ENCODE measurements at places on chromosomes 6 and 20.
A peak's percentile ranks its signal among the peaks of the same experiment; 100 is the strongest.

- no peak for DNase-seq
These were observed 5.1 kb downstream of the GPX5 start for GRCh38 chr6:28530777-28531176.

DNA sequence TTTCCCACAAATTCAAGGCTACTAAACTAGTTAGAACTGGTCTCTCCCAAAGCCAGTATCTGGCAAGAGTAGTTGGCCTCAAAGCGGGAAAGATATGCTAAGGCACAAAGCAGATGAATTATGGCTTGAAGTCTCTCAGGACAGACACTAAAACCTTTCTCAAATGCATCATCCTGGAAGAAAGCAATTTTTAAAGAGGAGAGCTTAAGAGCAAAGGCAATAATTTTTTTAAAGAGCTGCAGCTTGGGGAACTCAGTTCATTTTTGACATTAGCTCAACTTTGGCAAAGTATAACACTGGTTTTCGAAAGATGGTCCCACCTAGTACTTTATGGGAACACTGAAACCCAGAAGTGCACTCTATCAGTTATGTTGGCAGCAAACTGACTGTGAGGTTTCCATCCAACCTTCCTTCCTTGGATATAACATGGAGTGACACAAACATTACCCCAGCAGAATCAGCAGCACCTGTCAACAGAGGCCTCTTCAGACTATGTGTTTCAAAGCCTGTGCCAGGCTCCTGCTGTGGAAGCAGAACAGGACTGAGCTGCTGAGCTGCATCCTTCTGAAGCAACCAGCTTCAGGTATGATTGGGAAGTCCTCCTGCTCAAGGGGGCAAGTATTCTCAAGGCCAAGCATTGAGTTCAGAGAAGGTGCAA lies 852.3 kb upstream of the HS3ST5 start:
- no peak for DNase-seq

DNA sequence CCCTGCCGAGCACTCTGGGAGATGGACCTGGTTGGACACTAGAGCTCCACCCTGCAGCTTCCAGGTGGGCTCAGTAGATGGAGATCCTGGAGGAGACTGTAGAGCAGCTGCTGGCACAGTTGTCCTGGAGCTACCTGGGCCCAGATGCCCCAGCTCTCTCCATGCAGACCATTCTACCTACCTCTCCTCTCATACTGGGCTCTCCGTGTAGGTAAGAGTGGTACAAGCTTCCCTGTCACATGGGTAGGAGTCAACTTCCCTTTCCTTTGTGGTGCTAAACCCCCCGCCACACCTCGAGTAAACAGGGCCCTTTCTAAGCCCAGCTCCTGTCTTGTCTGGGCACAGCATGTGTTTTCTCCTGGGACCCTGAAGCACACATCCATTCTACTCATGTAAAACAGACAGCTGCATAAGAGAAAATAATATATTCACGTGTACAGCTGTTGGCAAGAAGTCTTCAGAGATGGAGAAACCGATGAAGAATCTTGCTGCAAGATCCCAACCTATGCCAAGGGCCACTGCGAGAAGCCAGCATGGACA lies 108.1 kb upstream of the DUSP22 start:
- no peak for DNase-seq

GRCh38 chr6:116954938-116955337 lies 77.9 kb downstream of the RFX6 start:
- DNase-seq: no peak

- peak; percentile 96 for DNase-seq
These were observed 44.9 kb downstream of the SNAI1 start for GRCh38 chr20:50027611-50028105.

DNA sequence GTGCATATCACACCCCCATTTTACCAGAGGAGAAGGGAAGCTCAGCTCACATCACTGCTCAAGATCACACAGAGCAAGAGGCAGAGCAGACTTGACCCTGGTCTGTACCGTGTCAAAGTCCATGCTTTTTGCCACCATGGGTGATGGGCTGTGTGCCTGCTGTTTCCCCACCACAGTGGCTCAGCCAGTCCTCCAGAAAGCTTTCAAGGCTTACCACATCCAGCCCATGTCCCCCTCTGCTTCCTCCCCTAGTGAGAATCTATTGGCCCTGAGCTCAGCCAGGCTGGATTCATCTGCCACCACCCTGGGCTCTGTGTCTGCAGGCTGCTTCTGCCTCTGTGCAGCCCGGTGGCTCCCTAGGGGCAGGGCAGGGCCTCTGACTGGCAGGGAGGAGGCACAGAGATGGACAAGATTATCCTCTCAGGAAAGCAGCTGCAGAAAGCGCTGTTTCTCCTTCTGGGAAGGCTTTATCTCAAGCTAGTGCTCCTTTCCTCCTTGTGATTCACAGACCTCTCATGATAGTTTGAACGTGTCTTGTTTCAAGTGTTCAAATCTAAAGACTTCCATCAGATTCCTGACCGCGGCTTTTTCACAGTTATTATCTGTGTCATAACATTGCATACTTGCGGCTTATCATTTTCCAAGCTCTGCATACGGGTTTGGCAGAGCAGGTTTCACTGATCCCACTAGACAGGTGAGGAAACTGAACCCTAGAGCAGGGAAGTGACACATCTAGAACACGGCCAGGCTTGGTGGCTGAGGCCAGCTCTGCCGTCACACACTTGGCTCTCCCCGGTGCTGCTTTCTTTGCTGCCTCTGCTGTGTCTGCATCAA lies 37.4 kb downstream of the VEGFA start:
- DNase-seq: no peak

GRCh38 chr20:17403461-17403860 lies 127.7 kb downstream of the BFSP1 start:
- DNase-seq: no peak

- DNase-seq: no peak
These were observed 245.0 kb downstream of the GMPR start for GRCh38 chr6:16483315-16483875.

DNA sequence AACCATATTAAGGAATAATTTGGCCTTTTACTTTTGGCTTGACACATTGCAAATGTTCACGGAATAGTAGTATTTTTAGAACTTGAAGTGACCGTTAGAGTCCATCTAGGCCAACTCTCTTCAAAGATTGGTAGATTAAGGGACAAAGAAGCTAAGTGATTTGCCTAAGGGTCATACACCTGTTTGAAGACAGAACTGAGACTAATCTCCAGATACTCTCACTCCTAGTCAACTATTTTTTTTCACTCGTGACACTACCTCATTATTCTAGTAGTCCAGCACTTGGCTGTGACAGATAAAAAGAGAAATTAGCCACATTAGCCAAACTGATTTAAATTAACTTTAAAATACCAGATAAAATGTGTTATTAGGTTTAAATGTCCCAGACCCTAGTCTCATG lies 10.6 kb downstream of the ACSS2 start:
- DNase-seq: no peak

DNA sequence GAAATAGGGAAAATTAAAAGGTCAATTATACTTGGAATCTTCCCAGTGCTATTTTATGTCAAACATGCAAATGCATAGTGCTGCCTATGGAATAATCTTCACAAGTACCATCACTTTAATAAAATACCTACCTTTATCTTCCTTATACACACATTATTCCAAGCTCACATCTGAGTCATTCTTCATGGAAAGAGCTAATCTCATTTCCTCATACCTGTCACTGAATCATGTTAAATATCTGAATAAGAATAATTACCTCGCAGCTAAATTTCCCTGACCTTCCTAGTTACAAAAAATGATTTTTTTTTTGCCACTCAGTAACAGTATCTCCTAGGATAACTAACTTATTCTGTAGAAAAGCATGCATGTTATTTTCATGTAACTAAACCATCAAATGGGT lies 661.4 kb upstream of the HS3ST5 start:
- DNase-seq: peak; percentile 4

Measured in PC-3 (cell line).